H9 (cell line): ENCODE measurements at places on chromosomes 2 and 18. TPM values are rescaled to one million over a fixed set of nuclear protein-coding genes. Genes with fewer than 3 reads are reported as not detected.

DNA sequence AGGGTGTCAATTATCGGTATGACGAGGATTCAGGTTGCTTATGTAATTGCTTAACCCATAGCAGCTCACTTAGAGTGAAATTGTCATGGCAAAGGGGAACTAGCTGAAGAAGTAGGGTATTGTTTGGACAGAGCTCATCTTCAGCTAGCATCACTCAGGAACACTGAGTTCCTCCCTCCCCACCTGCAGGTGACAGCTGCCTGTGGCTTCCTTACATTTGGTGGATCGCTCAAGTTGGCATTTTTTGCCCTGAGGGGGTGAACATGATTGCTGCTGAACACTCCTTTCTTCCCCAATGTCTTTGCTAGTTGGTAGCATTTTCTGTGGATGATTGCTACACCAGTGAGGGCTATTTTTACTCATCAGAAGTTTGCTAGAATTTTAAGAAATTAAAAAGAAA is 86.7 kb upstream of the THUMPD2 start:
- DNase-seq = no peak

The CYTIP gene
- total RNA-seq = 0.09 and 0.28 TPM in 2 replicates

GRCh38 chr2:176566961-176567360 is 297.7 kb downstream of the MTX2 start:
- no peak for DNase-seq

The CCL20 gene
- not detected in 2 replicates for total RNA-seq
